ENCODE measurements at places on chromosomes 12 and 14.

GRCh38 chr14:39431416-39432178 is 636 bp downstream of the FBXO33 start:
- DNase-seq, result peak; percentile 66

DNA sequence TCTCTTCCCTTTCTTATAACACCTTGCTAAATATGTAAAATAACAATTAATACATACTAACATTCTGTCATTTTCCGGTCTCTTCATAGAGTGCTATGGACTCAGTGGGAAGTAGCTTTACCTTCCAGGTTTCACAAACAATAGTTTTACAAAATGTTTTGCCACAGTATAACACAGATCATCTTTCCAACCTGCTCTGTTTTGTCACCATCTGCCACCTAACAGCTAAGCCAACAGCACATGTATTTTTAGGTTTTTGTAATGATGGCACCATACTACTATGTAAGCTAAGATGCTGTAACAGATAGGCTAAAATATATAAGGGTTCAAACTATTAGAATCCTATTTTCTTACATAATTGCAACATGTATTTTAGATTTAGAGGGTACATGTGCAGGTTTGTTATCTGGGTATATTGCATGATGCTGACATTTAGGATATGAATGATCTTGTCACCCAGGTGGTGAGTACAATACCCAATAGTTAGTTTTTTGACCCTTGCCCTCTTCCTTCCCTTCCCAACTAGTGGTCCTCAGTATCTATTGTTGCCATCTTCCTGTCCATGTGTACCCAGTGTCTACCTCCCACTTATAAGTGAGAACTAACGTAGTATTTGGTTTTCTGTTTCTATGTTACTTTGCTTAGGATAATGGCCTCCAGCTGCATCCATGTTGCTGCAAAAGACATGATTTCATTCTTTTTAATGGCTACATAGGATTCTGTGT is 8.7 kb downstream of the RHOJ start:
- DNase-seq, result no peak

- DNase-seq, result peak; percentile 74
These were observed 4.4 kb downstream of the ZNF219 start for GRCh38 chr14:21093769-21094681.

- no peak for DNase-seq
These were observed 12.5 kb upstream of the MAP4K5 start for GRCh38 chr14:50544911-50545310.

DNA sequence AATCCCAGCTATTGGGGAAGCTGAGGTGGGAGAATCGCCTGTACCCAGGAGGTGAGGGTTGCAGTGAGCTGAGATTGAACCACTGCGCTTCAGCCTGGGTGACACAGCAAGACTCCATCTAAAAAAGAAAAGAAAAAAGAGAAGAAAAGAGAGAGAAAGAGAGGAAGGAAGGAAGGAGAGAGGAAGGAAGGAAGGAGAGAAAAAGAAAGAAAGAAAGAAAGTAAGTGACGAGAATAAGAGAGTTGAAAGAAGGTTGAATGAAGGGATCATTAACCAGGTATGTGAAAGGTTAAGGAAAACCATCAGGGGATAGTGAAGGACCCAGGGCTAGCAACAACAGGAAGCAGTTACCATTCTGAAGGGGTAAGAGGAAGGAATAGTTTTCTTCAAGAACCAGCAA is 4.2 kb upstream of the DTD2 start:
- DNase-seq, result no peak

DNA sequence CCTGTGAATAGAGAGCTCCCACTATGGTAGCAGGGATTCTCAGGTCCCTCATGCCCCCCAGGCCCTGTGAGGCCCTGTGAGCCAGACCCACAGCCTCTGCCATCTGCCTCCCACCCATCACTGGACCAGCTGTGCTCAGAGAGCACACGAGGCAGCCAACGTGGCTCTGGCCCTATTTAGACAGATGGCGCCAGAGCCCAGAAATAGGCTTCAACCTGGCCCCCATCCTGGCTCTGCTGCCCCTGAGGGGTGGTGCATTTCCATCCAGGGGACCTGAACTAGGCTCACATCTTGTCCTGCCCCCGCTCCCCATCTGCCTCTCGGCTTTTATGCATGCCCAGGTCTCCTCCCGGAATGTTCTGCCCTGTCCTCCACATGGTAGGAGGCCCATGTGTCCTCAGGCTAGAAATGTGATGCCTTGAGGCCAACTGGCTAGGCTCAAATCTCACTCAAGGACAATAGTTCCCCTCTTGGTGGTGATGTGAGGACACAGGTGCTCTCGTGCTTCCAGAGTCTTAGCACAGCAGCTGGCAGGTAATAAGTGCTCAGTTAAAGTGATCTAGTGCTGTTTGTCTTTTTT is 18.9 kb downstream of the TMEM63C start:
- no peak for DNase-seq

- no peak for DNase-seq
These were observed 4.9 kb upstream of the PPP1R12A start for GRCh38 chr12:79939728-79940310.

DNA sequence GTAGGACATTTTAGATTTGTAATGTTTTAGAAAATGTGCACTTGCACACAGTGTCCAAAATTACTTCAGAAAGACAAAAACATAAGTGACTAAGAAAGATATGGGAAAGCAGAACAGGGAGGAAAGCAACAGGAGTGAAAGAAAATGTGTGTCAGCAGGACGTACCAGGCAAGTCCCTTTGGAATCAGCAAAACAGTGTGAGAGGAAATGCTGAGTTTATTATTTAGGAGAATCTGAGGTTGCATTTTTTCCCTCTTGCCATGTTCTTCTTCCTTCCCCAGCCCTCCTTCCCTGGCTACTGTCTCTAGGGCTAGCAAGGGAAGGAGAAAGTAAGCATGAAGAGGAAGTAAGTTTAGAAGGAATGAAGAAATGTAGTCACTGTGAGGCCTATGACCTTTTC is 67.7 kb upstream of the CD163 start:
- no peak for DNase-seq

- no peak for DNase-seq
These were observed 12.4 kb upstream of the SLC6A15 start for GRCh38 chr12:84924981-84925380.

DNA sequence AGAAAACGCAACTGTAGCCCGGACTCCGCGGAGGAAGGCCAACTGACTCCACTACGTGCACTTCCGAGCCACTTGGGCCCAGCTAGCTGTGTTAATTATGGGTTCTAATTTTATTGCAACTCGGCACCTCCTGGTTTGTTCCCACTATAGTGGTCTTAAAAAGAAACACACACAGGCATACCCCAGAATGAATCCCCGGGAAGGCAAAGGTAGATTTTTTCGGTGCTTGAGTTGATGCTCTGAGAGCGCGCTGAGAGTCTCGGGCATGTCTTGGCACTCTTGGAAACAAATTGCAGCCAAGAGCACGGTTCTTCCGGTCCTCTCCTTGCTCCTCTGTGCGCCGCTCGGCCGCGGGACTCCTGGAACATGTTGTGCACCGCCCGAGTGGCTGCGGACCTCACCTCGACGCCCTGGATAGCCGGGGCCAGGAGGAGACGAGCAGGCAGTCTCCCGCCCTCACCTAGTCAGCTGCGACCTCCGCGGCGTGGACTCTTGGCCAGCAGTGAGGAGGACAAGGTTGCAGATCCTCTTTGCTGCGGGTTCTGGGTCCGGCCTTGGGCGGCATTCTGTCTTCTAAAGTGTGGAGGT is 6.8 kb upstream of the PAX9 start:
- peak; percentile 32 for DNase-seq

DNA sequence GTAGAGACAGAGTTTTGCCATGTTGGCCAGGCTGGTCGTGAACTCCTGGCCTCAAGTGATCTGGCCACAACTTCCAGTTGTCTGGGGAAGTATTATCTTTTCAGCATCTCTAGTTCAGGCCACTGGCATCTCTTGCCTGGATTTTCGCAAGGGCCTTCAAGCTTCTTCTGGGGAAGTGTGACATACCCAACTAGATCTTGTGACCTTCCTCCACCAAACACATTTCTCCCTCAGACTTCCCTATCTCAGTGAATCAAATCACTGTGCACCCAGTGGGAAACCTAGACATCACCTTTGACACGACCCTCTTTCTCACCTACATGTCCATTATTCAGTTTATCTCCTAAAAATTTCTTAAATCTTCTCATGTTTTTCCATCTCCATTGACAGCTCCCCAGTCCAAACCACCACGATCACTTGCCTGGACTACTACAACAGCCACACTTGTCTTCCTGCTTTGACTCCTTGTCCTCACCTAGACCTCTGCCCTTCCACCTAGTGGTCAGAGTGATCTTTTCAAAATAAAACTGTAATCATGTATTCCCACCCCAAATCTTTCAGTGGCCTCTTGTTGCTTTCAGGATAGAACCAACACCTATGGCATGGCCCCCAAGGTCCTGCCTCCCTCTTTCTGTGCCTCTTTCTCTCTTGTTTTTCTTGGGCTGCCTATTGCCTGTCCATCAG is 3.3 kb downstream of the EEF1AKMT3 start:
- no peak for DNase-seq

- DNase-seq, result no peak
These were observed 12.7 kb downstream of the LTBP2 start for GRCh38 chr14:74599321-74599761.

GRCh38 chr14:37047996-37048395 is 124.4 kb downstream of the SLC25A21 start:
- DNase-seq, result no peak

DNA sequence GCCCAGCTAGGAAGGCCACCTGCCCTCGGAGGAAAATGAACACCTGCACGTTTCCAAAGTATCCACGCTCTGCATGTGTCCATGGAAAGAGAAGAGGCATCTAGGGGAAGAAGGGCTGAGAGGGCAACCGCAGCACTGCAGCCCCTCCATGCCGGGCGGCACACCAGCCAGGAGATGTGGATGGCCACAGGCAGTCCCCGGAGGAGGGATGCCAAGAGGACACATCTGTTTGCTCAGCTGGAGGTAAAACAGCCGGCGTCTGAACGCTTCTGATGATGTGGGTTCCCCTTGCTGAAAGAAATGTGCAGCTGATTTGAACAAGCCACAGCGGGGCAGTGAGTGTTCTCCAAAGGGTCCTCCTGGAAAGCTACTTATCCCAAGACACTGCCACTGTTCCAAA is 34.0 kb downstream of the CHGA start:
- DNase-seq, result no peak
